ENCODE measurements at places on chromosomes 5 and 9.

GRCh38 chr5:138282920-138283742 lies 8.7 kb upstream of the GFRA3 start:
- DNase-seq = peak; percentile 58

GRCh38 chr5:10311595-10312425 lies 4.1 kb upstream of the CMBL start:
- DNase-seq = no peak

- no peak for DNase-seq
Measured at GRCh38 chr5:178378527-178379484, 146.2 kb upstream of the PHYKPL start.

- DNase-seq = peak; percentile 23
Measured at GRCh38 chr5:74542482-74542881, 98.0 kb downstream of the ENC1 start.

GRCh38 chr9:99852617-99853016 lies 30.9 kb downstream of the NR4A3 start:
- DNase-seq = no peak

- DNase-seq = peak; percentile 47
Measured at GRCh38 chr5:9361835-9362234, 184.0 kb downstream of the SEMA5A start.

DNA sequence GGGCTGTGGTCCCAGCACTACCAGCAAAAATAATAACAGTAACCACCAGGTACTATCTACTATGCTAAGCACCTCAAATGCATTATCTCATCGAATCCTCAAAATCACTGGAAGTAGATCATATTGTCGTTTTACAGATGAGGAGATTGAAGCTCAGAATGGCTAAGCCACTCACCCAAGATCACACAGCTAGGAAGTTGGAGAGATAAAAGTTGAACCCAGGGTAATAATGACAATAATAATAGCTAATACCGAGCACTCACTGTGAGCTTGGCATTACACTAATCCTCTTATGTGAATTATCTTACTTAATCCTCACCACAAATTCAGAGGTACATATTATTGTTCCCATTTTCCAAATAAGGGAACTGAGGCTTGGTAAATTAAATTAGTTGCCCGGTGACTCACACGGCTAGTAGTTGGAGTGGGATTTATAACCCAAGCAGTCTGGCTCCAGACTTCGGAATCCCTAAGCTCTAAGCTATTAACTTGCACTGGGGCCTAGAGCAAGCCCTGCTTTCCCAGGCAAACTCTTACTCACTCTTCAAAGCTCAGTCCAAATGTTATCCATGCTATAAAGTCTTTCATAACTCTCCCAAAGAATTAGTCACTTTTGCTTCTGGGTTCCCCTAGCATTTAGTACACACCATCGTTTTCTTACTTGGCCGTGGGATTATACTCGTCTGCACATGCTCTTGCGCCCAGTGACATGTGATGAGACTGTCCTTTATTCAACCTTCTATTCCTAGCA lies 3.8 kb downstream of the ARSI start:
- peak; percentile 99 for DNase-seq

- DNase-seq = no peak
Measured at GRCh38 chr9:113501129-113501686, 37.7 kb downstream of the RGS3 start.

- no peak for DNase-seq
Measured at GRCh38 chr9:119827126-119827525, 457.9 kb upstream of the BRINP1 start.

- no peak for DNase-seq
Measured at GRCh38 chr9:127340721-127341120, 56.2 kb upstream of the SLC2A8 start.

DNA sequence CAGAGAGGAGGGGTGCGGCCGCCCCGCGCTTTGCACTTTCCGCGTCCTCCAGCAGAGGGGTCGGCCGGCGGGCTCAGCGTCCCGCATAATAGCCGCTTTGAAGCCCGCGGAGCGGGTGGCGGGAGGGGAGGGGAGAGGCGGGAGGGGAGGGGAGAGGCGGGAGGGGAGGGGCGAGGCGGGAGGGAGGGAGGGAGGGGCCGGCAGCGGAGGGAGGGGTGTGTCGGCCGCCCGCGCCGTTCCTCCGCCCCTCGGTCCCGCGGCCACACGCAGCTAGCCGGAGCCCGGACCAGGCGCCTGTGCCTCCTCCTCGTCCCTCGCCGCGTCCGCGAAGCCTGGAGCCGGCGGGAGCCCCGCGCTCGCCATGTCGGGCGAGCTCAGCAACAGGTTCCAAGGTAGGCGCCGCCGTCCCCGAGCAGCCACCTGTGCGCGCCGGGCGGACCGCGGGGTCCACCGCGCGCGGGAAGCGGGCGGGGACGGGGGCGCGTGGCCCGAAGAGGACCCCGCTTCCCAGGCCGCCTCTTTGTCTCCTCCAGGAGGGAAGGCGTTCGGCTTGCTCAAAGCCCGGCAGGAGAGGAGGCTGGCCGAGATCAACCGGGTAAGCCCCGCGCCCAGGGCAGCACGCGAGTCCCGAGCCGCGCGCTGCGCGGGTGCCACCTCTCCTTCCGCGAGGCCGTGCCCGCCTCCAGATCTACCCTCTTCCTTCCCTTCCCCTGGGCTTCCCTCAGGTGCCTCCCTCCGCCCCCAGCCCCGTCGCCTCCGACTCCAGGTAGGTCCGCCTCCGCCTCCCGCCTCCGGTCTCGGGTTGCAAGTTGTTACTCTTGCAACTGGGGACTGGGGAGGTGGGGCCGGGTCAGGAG lies at the start of gene AIF1L:
Gene AIF1L (plus strand): TSS at position 263 of the 857 bp plus-strand sequence. CDS start 99 bp downstream, at position 362.
- DNase-seq = no peak

DNA sequence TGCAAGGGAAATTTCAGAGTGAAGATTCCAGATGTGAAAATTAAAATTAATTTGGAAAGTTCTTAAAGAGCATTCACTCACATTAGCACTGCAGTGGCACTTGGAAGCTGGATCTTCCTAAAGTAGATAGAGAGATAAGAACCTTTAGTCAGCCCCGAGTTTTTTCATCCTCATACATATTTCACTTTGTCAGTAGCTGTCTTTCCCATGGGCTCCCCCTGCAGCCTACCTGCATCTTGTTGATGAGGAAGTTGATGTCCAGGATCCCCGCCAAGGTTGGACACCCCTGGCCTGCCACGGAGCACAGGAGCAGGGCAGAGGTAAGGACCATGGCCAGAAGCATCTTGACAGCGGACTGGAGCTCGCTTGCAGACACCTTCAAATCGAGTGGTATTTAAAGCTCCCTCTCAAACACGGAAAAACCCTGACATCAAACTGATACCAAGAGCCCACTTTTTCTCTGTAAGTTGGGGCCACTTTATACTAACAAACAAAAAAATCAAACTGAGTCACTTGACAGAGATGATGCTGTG lies at the start of gene IL9:
Gene IL9 (minus strand): TSS at position 368 of the 533 bp plus-strand sequence. CDS start 25 bp downstream, at position 343.
- DNase-seq = no peak

- DNase-seq = no peak
Measured at GRCh38 chr5:71013575-71013974, 11.6 kb downstream of the NAIP start.

- DNase-seq = no peak
Measured at GRCh38 chr9:75246949-75247348, 158.6 kb downstream of the OSTF1 start.

GRCh38 chr5:7078901-7079300 lies 317.0 kb upstream of the ADCY2 start:
- no peak for DNase-seq

- peak; percentile 92 for DNase-seq
Measured at GRCh38 chr5:132426525-132427138, 57.1 kb downstream of the SLC22A5 start.
